ENCODE measurements at places on chromosomes 2 and 18. TPM values are rescaled to one million over a fixed set of nuclear protein-coding genes. Genes with fewer than 3 reads are reported as not detected.

- H3K27ac ChIP-seq: no peak overlapping the region
- H3K4me1 ChIP-seq: no peaks in the 10 kb centered on the region
- no peaks in the 10 kb centered on the region for H3K36me3 ChIP-seq
- H3K27me3 ChIP-seq: no peaks in the 10 kb centered on the region
- DNase-seq: no peak
These were observed 139.7 kb downstream of the LRP2 start for GRCh38 chr2:169222665-169223064.

GRCh38 chr2:70041663-70042062 lies 45.6 kb upstream of the PCBP1 start:
- H3K27ac ChIP-seq: no peak overlapping the region
- no peaks in the 10 kb centered on the region for H3K27me3 ChIP-seq
- no peak for DNase-seq
- H3K4me3 ChIP-seq: no peak overlapping the region
- peaks cover 28% of the 10 kb centered on the region for H3K4me1 ChIP-seq

DNA sequence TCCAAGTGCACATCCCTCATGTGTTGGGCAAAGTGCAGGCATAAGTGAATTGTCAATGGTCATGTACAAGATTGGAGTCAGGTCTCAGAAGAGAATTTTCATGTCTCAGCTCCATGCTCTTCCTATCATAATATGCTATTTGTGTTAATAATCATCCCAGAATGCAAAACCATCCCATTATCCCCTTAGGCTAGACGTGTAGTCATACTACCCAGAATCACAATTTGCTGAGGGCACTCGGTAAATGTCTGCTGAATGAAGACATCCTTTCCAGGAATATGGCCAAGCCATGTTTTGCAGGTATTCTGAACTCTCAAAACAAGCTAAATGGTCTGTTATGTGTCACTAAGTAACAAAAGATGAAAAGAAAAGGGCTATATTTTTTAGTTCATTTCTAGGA lies 263.8 kb downstream of the RAD51AP2 start:
- H3K4me3 ChIP-seq: no peak overlapping the region
- no peak overlapping the region for H3K27ac ChIP-seq
- H3K4me1 ChIP-seq: no peaks in the 10 kb centered on the region
- DNase-seq: no peak
- H3K27me3 ChIP-seq: no peaks in the 10 kb centered on the region

GRCh38 chr18:51988277-51988676 lies 351.7 kb upstream of the DCC start:
- no peaks in the 10 kb centered on the region for H3K4me1 ChIP-seq
- no peaks in the 10 kb centered on the region for H3K27me3 ChIP-seq
- no peaks in the 10 kb centered on the region for H3K36me3 ChIP-seq
- no peak overlapping the region for H3K27ac ChIP-seq

DNA sequence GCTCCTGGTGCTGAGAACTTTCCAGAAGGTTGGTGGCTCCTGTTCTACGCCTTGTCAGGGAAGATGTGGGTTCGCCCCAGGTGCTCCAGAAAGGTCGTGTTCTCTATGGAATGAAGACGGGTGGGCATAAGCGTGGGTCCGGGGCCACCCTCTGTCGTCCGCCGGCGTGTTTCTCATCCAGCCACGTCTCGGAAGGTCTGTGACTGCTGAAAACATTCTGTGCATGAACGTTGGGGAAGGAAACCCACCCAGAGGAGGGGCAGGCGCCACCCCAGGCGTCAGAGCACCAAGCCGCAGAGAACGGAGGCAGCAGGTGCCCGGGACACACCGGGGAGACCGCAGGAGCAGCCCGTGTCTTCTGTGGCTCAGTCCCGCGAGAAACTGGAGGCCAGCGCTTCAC lies 118.2 kb downstream of the RTP5 start:
- peaks cover 15% of the 10 kb centered on the region for H3K4me1 ChIP-seq
- DNase-seq: no peak
- no peaks in the 10 kb centered on the region for H3K27me3 ChIP-seq
- no peak overlapping the region for H3K27ac ChIP-seq
- H3K4me3 ChIP-seq: no peak overlapping the region

Gene ATRAID
- 299 TPM for polyA plus RNA-seq

DNA sequence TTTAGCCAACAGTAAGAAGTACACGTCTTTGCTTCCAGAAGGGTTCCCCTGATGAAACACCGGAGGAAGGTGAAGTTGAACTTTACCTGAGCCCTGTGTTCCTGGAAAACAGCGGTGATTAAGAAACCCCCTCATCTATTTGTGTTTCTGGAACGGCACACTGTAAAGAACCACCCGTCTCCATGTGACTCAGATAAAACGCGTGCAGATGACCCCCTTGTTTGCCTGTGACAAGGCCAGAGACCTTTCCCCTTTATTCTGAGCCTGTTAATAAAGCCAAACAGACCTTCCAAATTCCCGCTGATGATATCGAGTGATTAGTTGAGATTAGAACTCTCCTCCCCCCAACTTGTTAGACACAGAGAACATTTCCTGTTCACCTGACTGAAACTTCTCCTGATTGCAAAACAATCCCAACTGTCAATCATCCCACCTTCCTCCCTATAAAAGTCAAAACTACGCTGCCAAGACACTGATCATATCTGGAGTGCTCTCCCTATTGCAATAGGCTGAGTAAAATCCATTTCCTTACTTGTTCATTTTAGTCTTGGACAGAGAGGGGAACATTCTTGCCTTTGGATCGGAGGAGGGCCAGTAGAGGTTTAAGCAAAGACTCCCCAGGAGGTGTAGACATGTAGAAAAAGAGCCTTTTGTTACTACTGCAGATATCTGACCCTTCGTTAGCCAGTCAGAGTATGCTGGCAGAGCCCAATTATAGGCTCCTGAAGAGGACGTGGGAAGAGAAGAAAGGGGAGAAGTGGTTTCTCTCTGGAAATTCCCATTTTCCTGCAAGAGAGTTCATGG lies 914 bp upstream of the IWS1 start:
- no peak for DNase-seq
- H3K36me3 ChIP-seq: no peaks in the 10 kb centered on the region
- H3K27me3 ChIP-seq: no peaks in the 10 kb centered on the region
- peak overlapping the region; percentile 93 for H3K4me3 ChIP-seq
- peak overlapping the region; percentile 99 for H3K27ac ChIP-seq
- H3K4me1 ChIP-seq: peaks cover 34% of the 10 kb centered on the region

DNA sequence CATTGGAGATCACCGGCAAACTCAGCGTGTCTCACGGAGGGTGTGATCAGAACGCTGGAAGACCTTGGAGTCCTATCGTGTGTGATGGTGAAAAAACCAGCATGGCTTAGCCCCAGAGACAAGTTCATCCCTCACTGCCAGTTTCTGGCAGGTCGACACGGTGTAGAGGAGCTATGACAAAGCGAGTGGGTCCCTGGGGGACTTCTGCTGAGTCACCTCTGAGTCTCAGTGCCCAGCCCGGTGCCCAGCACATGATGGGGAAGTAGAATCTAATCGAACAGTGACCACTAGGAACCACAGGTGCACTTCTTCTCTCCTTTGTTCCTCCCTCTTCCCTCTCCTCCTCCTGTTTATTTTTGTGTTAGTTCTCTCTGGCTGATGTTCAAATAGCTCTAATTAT lies 45.9 kb upstream of the KCNF1 start:
- no peak for DNase-seq
- no peak overlapping the region for H3K27ac ChIP-seq
- H3K4me3 ChIP-seq: no peak overlapping the region

DNA sequence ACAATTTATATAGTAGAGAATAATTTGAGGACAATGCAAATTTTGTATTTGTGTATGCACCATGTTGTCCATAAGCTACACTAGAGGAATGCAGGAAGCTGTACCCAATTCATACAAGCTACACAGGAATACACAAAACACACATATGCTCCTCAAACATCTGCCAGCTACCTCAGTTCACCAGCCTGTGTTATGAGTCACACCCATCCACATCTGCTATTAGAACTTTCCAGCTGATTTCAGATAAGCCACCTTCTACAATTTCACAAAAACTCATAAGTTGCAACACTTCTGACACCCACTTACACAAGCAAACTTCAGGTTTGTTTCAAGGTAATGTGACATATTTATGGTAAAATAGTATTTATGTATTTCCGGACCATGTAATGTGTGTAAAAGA lies 438.9 kb downstream of the SATB2 start:
- H3K4me1 ChIP-seq: no peaks in the 10 kb centered on the region
- no peak overlapping the region for H3K4me3 ChIP-seq
- no peaks in the 10 kb centered on the region for H3K36me3 ChIP-seq
- no peak for DNase-seq
- no peak overlapping the region for H3K27ac ChIP-seq

- H3K4me1 ChIP-seq: peaks cover 44% of the 10 kb centered on the region
- H3K36me3 ChIP-seq: peaks cover 7% of the 10 kb centered on the region
- no peaks in the 10 kb centered on the region for H3K27me3 ChIP-seq
- DNase-seq: no peak
These were observed 16.8 kb downstream of the TTC39C start for GRCh38 chr18:24031318-24031717.

DNA sequence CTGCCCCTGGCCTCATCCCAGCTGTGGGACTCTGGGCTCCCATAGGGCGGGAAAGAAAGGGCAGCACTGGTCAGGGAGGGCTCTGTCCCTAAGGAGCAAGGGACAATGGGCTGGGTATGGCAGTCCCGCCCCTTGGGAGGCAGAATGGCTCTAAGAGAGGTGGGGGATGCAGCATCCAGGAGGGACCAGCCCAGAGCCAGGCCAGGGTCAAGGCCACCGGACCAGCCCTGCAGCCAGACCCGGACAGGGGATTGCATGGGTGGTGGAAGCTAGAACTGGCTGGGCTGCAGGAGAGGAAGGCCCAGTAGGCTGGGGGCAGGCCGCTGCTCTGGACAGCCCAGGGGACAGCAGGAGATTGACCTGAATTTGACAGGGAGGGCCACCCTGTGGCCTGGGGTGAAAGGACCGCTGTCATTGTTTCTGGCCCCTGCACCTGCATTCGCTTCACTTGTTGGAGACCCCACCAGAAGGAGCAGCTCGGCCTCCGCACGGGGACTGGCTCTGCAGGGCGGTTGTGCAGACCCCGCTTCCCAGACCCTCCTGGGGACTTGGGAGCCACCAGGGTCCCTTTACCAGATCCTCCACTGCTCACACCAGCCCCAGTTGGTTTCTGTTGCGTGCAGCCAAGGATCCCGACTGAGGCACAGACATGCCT lies 14.6 kb downstream of the RAMP1 start:
- H3K27me3 ChIP-seq: peaks cover 33% of the 10 kb centered on the region
- peaks cover 10% of the 10 kb centered on the region for H3K4me1 ChIP-seq
- DNase-seq: no peak
- no peak overlapping the region for H3K27ac ChIP-seq
- H3K4me3 ChIP-seq: no peak overlapping the region

Data from naive thymus-derived CD8-positive, alpha-beta T cell (primary cell).